ENCODE measurements at places on chromosomes 2 and 18.

GRCh38 chr2:131673400-131674173, 145.9 kb downstream of the CCDC74A start:
- DNase-seq: peak; percentile 90

- DNase-seq: no peak
These were observed 27.1 kb upstream of the FMNL2 start for GRCh38 chr2:152307863-152308262.

GRCh38 chr2:35929551-35929950, 426.0 kb upstream of the CRIM1 start:
- no peak for DNase-seq

DNA sequence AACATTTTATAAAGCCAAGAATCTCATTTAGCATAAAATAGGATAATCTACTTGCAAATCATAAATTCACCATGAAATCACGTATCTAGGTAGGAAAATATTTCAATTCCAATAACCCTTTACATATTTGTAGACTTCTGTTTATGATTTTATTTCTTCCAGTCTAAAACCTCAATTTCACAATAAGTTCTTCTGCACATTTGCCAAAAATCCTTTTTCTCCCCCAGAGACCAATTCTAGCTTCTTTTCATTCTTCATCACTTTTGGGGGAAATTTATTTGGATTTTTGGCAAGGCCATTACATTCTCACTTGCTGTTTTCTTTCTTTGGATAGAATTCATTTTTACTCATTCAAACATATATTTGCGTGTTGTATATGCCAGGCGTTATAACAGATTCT, 86.8 kb downstream of the SPRED2 start:
- DNase-seq: no peak

Measured in suppressor macrophage treated with lipopolysaccharide for 4 hours (primary cell).